ENCODE measurements at places on chromosomes 13 and 19.

- DNase-seq = no peak
These were observed 322.0 kb upstream of the KLHL1 start for GRCh38 chr13:70430256-70430655.

DNA sequence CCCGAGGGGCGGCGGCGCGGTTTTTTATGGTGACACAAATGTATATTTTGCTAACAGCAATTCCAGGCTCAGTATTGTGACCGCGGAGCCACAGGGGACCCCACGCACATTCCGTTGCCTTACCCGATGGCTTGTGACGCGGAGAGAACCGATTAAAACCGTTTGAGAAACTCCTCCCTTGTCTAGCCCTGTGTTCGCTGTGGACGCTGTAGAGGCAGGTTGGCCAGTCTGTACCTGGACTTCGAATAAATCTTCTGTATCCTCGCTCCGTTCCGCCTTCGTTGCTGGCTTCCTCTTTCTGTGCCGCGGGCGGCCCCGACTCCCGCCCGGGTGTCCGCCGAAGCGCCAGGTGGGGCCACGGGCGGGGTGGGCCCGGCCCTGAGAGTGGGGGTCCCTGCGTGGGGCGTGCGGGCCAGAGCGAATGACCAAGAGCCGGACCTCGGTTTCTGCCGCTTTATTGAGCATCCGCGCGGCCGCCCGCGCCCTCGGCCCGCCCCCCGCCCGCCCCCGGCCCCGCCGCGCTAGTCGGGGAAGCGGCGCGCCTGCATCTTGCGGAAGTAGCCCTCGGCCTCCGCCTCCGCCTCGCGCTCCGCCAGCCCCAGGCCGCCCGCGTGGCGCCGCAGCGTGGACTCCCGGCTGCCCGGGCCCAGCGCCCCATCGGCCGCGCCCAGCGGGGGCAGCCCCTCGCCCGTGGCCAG lies 9.6 kb downstream of the PLPPR3 start:
- DNase-seq = no peak

- no peak for DNase-seq
These were observed 35.6 kb downstream of the RASA3 start for GRCh38 chr13:114096811-114097211.

GRCh38 chr13:82688400-82688994 lies 1193.8 kb downstream of the SLITRK1 start:
- DNase-seq = no peak

GRCh38 chr13:79171141-79172061 lies 234.7 kb downstream of the RBM26 start:
- DNase-seq = no peak

DNA sequence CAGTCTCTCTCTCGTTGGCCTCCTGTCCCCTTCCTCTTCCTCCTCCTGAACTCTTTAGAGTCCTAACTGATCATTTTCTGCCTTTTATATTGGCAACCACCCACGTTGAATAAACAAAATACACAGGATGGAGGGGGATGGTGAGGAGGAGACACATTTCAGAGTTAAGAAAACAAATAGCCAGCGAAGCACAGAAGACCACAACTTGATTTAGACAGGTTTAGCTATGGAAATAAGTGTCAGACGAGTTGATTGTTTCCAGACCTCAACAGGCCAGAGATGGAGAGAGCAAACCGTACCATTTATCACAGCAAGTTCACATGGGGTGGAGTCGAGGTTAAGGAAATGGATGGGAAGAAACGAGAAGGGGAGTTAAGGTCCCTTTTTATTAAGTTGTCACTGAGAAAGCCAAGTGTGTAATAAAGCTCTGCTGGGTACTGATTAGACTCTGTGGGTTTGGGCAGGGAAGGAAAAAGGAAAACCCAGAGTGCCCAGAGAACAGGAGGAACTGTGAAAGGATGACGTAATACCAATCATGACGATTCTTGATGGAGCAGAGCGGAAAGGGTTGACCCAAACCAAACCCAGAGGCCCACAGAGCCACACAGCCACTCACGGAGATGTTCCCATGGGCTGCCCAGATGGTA lies 11.1 kb upstream of the SERP2 start:
- no peak for DNase-seq

- DNase-seq = no peak
These were observed 116.0 kb upstream of the ARGLU1 start for GRCh38 chr13:106683918-106684317.
